ENCODE measurements at places on chromosomes 5 and 9.
A peak's percentile ranks its signal among the peaks of the same experiment; 100 is the strongest.

GRCh38 chr9:10525972-10526371, 86.8 kb downstream of the PTPRD start:
- no peak for DNase-seq

DNA sequence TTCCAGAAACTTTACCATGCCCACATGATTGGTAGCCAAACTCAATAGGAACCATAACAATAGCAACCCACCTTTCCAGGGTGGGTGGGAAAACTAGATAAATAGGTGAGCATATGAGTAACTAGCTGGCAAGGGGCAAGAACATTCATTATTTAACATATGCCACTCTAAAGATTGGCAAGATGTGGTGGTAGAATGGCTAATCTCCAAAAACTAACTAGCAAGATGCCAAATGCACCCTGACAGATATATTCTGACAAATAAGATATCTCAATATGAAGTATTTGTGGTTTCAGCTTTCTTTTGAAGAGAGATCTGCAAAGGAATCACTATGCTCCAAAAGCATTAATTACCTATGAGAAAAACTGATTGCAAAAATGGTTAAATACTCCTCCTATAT, 895.6 kb downstream of the TLE1 start:
- DNase-seq, result no peak

DNA sequence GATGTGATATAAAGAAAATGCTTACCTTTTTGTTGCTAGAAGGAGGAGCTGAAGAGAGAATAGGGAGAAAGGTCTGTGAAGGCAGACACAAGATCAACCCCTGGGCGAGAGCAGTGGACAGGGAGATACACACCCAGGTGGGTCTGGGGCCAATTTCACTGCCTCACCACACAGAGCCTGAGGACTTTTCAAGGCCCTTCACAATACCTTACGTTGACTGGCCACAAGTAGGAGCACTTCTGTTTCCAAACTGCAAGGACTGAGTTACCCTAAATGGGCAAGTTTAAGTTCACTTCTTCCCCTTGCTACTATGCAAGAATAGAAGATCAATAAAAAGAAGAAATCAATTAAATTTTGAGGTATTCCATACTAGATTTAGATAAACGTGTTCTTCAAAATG, 174.5 kb upstream of the SLC12A2 start:
- DNase-seq, result no peak

GRCh38 chr9:74551266-74551665, 54.1 kb downstream of the RORB start:
- no peak for DNase-seq

DNA sequence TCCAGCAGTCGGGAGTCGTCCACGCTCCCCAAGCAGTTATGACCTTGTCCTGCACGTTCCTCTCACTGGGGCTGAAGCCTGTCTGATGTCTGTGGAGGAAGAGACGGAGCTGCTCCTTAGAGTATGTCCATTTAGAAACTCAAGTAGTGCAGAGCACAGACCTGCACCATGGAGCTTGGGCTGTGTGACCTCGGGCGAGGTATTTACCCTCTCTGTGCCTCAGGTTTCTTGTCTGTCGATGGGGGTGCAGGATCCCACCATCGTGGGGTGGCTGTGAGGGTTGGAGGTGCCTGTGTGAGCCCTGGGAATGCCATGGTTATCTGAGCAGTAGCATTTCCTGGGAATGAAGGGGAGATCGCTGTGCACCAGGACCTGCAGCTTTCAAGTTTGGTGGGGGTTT, 14.2 kb downstream of the TRAF2 start:
- no peak for DNase-seq

DNA sequence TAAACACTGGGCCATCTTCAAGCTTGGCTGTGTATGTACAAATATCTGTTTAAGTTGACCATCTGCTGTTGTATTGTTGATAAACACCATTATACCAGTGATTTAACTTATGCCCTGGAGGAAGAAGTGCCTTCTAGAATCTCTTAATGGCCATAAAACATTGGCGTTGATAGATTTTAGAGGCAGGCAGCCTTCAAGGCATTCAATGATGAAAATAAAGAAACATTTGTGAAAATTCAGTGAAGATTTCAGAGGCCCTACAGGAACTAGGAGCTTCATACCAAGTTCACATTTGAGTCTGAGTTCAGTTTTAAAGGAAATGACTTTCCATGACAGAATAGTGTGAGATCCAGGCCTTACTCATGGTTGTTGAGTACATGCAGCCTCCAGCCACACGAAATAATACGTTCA, 52.2 kb downstream of the MAP1B start:
- DNase-seq, result no peak

- no peak for DNase-seq
Measured at GRCh38 chr5:56025151-56025885, 30.6 kb upstream of the IL6ST start.

GRCh38 chr5:124923131-124923530, 176.7 kb upstream of the ZNF608 start:
- peak; percentile 89 for DNase-seq

- DNase-seq, result no peak
Measured at GRCh38 chr5:143533978-143534760, 130.7 kb upstream of the NR3C1 start.

DNA sequence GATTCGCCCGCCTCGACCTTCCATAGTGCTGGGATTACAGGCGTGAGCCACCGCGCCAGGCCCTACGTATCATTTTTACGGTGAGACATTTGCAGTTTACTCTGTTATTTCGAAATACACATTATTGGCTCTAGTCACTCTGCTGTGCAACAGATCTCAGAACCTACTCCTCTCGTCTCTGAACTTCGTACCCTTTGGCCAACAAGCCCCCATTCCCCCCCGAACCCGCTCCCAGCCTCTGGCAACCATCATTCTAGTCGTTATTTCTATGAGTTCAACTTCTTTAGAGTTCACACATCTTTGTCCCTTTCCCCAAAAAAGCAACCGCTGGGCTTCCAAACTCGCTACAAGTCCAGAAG, 735 bp downstream of the PTGR1 start:
- DNase-seq, result no peak

GRCh38 chr9:3525096-3525835, 535 bp downstream of the RFX3 start:
- peak; percentile 79 for DNase-seq

- no peak for DNase-seq
Measured at GRCh38 chr5:81750308-81751008, 439 bp downstream of the SSBP2 start.

DNA sequence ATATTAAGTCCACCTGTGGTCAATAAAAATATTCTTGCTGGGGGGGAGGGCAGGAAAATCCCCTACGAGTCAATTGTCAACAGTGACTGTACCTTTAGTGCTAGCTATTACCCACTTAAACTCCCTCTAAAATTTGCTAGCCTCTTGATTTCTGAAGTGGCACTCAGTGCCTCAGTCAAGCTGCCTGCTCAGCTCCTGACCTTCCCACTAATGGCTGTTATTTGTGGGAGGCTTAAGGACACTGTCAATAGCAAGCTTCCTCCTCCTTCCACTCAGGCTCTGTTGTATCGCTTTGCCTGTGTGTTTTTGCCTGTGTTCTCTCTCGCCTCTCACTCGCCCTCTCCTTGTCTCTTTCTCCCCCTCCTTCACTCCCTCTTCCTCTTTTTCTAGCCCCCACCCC, 140.8 kb downstream of the BNC2 start:
- no peak for DNase-seq

DNA sequence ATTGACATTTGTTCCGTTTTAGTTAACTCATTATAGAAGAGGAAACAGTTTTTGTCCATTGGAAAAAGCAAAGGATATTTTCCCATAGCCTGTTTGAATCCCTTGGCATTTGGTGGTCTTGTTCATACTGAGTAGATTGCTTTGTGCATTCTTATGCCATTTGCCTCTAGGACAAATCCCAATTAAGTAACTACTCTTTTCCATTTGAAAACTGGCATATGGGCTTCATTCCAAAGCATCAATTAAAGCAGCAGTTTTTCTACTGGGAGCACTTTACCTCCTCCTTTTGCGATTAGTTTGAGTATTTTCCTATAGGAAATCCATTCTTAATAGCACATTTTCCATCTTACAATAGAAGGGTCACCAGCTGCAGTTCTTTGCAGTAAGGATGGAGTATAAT, 31.2 kb downstream of the GPR21 start:
- DNase-seq, result no peak

GRCh38 chr9:114366334-114367128, 21.3 kb downstream of the AKNA start:
- no peak for DNase-seq

GRCh38 chr5:16528382-16529110, 62.9 kb upstream of the ZNF622 start:
- DNase-seq, result no peak

- DNase-seq, result no peak
Measured at GRCh38 chr5:40446910-40447309, 232.8 kb upstream of the PTGER4 start.

GRCh38 chr5:147487031-147487750, 22.7 kb downstream of the DPYSL3 start:
- DNase-seq, result no peak

DNA sequence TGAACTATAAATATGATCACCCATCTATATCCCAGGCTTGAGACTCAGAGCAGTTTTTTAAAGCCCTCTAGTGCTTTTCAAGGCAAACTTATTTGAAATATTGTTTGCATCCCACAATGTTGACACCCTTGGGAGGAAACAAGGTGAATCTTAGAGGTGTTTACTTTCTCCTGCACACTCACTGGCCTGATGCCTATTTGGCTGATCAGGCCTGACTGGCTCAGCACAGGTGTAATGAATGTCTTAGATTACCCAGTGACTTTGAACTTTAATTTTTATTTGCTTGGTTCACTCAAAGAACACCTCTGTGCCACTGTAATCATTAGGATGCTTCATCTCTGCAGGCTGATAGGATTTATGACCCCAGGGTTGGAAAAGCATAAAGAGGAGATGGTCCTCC, 158.3 kb downstream of the KCTD16 start:
- no peak for DNase-seq
